ENCODE measurements at places on chromosomes 13 and 19.

DNA sequence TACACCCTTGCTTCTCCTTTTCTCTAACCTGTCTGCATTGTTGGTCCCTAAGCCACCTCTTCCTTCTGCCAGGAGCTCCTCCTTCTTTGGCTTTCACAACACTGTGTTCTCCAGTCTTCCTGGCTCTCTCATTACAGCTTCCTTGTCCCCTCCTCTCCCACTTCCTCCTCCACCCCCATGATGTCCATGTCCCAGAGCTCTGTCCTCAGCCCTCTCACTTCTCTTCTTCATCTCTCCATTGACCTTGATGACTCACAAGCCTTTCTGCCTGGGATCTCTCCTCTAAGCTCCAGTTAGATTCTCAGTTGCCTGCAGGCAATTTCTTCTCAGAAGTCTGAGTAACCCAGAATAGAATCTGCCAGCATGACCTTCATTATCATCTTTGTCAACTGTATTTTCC, 100.3 kb upstream of the WASF3 start:
- DNase-seq: no peak

- DNase-seq: no peak
Measured at GRCh38 chr13:92303428-92303827, 905.0 kb downstream of the GPC5 start.

DNA sequence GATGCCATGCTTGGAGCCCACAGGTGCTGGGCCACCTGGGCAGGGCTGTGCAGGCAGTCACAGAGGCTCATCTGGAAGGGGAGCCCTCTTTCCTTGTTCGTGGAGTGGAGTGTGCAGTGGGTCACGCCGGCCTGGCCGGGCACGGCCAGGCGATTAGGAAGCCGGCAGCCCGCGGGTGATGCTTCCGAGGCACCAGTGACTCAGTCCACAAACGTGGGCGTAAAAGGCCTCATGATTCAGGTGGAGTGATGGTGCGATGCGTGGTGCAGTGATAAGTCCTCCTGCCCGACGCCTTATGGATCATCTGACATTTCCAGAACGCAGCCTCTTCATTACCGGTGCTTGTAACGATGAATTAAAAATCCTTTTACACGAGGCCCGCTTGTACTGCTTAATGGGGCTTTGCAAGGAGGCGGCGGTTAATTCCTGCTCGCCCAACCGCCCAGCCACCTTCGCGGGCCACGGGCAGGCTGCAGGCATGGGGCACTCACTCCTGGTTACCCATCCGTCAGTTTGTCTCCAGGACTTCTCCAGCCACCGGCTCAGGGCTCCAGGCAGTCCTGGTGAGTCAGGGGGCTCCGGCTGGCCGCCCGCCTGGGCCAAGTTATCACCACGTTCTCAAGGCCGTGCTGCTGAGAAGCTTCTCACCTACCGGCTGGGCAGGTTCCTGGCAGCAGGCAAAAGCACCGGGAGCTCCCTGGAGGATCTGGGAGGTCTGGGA, 172.4 kb downstream of the KDM4B start:
- DNase-seq: no peak

- DNase-seq: no peak
Measured at GRCh38 chr19:6091771-6092291, 18.5 kb downstream of the RFX2 start.

- no peak for DNase-seq
Measured at GRCh38 chr19:5048727-5049553, 80.0 kb downstream of the KDM4B start.

DNA sequence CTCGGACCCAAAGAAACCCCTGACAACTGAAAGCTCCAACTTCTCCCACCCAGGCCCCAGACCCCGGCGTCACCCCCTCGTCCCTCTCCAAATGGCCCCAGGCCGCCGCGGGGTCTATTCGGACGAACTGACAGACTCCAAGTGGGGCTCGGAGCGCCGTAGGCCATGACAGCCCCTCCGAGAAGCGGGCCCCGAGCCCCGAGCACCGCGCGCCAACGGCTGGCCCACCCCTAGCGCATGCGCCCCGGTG, 360 bp downstream of the DDX39A start:
- peak; percentile 87 for DNase-seq

GRCh38 chr19:8504171-8504570, 1.7 kb upstream of the PRAM1 start:
- DNase-seq: no peak

DNA sequence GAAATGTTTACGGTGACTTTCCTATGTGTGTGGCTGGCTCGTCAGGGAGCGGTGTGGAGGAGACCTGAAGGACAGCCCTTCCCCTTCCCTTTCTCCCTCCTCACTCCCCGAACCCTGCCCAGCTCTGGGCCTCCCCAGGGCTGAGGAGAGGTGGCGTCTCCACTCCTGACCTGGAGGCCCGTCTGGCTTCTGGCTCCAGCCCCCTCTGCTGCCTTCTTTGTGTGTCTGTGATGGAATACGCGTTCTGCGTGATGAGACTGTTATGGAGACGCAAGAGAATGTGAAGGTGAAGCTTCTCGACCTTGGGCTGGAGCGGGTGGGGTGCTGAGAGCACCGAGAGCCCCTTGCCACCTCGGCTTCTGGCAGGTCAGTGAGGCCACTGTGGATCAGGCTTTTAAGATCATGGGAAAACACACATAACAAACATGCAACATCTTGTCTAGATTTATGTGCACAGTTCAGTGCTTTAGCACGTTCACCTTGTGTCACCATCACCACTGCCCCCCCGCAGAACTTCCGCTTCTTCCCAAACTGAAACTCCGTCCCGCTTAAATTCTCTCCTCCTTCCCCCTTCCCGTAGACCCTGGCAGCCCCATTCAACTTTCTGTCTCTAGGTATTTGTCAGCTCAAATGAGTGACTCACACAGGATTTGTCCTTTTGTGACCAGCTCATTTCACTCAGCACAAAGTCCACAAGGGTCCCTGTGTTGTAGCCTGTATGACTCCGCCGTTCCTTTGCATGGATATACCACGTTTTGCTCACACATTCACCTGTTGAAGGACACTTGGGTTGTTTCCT, 24.7 kb downstream of the ATP11A start:
- no peak for DNase-seq

- no peak for DNase-seq
Measured at GRCh38 chr13:110885966-110886869, 28.7 kb downstream of the ANKRD10 start.

GRCh38 chr13:37657134-37657533, 58.6 kb upstream of the POSTN start:
- DNase-seq: no peak

- no peak for DNase-seq
Measured at GRCh38 chr19:3524078-3524842, 14.7 kb upstream of the TEKTIP1 start.

- no peak for DNase-seq
Measured at GRCh38 chr19:38735257-38735686, 9.0 kb downstream of the CAPN12 start.

- peak; percentile 79 for DNase-seq
Measured at GRCh38 chr13:30422054-30422839, at the start of gene UBE2L5. TSS of gene UBE2L5 (plus strand) at chr13:30422493. CDS start at chr13:30427991, 5,498 bp downstream.

DNA sequence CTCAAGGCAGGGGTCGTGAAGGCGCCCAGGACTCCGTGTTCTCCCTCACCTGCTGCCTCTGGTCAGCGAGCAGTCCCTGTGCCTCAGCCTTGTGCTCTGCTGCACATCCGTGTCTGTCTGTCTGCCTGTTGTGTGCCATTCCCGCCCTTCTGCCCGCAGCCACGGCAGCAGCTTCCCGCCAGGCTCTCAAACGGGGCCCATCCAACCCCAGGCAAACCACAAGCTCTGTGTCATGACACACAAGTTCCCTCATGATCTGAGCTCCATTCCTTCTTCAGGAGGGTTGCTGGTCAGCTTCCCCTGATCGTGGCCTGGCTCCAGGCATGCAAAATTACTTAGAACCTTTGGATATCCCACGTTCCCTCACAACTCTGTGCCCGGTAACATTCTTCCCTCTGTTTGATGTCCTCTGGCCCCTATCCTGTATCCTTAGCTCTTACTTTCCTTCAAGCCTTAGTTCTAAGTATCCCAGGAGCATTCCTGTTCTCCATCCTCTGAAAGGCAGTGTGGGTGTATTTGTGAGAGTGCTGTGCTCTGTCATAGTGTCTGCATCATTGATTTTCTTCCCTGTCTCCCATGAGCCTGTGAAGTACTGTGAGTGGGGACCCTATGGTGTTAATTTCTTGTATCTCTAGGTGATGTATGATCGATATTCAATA, 3.2 kb downstream of the GPR183 start:
- DNase-seq: peak; percentile 75

GRCh38 chr13:103068836-103069235, 2.6 kb upstream of the SLC10A2 start:
- DNase-seq: no peak

- no peak for DNase-seq
Measured at GRCh38 chr19:5949792-5950305, 28.1 kb downstream of the RANBP3 start.

- DNase-seq: no peak
Measured at GRCh38 chr19:35309481-35310279, 17.7 kb downstream of the MAG start.

GRCh38 chr13:111846391-111847159, 220.4 kb upstream of the SOX1 start:
- DNase-seq: no peak

GRCh38 chr13:20721454-20722357, 18.2 kb downstream of the IL17D start:
- DNase-seq: no peak

- no peak for DNase-seq
Measured at GRCh38 chr13:104823071-104823470, 1712.4 kb downstream of the EFNB2 start.

- peak; percentile 73 for DNase-seq
Measured at GRCh38 chr19:47240996-47241918, 10.3 kb upstream of the BBC3 start.

DNA sequence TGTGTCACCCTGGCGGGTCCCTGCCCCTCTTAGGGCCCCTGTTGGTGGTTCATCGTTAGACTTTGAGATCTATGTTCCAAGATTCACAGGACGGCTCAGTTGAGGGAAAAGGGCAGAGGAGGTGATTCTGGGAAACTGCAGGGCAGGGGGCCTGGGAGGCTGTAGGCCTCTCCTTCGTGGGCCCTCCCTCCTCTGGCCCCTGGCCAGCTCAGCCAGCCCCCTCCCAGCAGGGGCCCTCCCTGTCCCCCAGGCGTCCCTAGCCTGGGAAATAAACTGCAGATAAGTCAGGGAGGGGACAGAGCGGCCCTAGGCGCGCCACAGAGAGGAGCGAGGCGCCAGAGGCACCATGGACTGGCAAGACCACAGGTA, 6.5 kb downstream of the HIF3A start:
- no peak for DNase-seq

DNA sequence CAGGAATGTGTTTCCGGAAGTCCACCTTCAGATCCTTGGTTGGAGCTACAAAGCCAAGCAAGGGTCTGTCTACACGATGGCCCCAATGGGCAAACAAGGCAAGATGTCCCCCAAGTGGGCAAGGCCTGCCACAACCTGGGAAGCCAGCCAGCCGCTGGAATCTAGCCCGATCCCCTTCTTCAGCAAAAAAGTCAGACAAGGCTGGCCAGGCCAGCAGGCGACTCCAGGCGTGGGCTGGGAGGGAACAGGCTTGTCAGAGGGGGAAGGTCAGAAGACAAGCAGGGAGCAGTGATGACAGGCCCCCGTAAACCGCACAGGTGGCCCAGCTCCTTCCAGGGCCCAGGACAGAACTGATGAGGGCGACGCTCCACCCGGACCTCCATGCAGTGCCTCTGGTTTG, 69.7 kb upstream of the WASF3 start:
- no peak for DNase-seq

GRCh38 chr13:79432992-79433391, 26.9 kb upstream of the RBM26 start:
- DNase-seq: no peak

GRCh38 chr13:49495783-49496762, at the start of gene PHF11:
TSS of gene PHF11 (plus strand) at chr13:49495953. CDS start at chr13:49496002, 49 bp downstream.
- peak; percentile 90 for DNase-seq

- DNase-seq: no peak
Measured at GRCh38 chr13:40667622-40667978, 1.2 kb upstream of the FOXO1 start.

DNA sequence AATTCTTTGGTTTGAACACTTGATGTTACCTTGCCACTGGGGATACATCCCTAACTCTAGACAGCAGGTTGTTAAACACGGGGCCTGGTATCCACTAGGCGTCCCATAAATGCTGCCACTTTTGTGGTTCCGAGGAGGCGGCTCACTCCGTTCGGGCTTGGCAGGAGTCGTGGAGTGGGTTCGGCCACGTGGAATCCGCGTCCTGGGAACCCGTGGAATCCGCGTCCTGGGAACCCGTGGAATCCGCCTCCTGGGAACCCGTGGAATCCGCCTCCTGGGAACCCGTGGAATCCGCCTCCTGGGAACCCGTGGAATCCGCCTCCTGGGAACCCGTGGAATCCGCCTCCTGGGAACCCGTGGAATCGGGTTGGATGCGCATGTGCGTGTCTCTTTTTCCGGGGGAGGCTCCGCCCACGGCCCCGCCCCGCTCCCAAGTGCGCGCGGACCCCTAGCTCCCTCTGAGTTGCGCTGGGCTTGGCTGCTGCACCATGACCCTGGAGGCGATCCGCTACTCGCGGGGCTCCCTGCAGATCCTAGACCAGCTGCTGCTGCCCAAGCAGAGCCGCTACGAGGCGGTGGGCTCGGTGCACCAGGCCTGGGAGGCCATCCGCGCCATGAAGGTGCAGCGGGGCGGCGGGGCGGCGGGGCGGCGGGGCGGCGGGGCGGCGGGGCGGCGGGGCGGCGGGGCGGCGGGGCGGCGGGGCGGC, at the start of gene MRI1:
Gene MRI1 (plus strand): TSS at position 422 of the 707 bp plus-strand sequence. CDS start 67 bp downstream, at position 489.
- DNase-seq: peak; percentile 42

DNA sequence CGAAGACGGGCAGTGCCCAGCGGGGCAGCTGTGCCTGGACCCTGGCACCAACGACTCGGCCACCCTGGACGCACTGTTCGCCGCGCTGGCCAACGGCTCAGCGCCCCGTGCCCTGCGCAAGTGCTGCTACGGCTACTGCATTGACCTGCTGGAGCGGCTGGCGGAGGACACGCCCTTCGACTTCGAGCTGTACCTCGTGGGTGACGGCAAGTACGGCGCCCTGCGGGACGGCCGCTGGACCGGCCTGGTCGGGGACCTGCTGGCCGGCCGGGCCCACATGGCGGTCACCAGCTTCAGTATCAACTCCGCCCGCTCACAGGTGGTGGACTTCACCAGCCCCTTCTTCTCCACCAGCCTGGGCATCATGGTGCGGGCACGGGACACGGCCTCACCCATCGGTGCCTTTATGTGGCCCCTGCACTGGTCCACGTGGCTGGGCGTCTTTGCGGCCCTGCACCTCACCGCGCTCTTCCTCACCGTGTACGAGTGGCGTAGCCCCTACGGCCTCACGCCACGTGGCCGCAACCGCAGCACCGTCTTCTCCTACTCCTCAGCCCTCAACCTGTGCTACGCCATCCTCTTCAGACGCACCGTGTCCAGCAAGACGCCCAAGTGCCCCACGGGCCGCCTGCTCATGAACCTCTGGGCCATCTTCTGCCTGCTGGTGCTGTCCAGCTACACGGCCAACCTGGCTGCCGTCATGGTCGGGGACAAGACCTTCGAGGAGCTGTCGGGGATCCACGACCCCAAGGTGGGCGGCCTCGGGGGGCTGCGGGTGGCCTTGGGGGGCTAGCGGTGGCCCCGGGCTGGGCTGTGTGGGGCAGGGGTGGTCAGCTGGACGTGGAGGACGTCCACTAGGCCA, 4.8 kb downstream of the GRIN3B start:
- no peak for DNase-seq
